Nasal cavity respiratory epithelium epithelial cell of viscerocranial mucosa (primary cell): ENCODE measurements at places on chromosomes 4 and X. TPM values are rescaled to one million over a fixed set of nuclear protein-coding genes. Genes with fewer than 3 reads are reported as not detected.

Gene CASP3
- total RNA-seq, result 34.6 and 35.2 TPM in 2 replicates

Gene ASB12
- not detected in 2 replicates for total RNA-seq

Gene CT45A10
- total RNA-seq, result not detected in 2 replicates

Gene GRIA3
- total RNA-seq, result under 0.01 TPM in 1 of 2 replicates, not detected in the other

Gene FAM9C
- not detected in 2 replicates for total RNA-seq

Gene CYSLTR1
- total RNA-seq, result under 0.01 TPM in 1 of 2 replicates, not detected in the other

Gene AFM
- not detected in 2 replicates for total RNA-seq

Gene ENPEP
- total RNA-seq, result 0.34 TPM in 1 of 2 replicates, not detected in the other

Gene TLR1
- total RNA-seq, result 0.34 and 0.78 TPM in 2 replicates

Gene DUX4
- not detected in 2 replicates for total RNA-seq

Gene CRMP1
- under 0.01 TPM in 1 of 2 replicates, not detected in the other for total RNA-seq

Gene TEX11
- total RNA-seq, result not detected in 2 replicates

Gene ACE2
- 0.34 and 1.5 TPM in 2 replicates for total RNA-seq

Gene SASH3
- not detected in 2 replicates for total RNA-seq

Gene SAGE1
- total RNA-seq, result not detected in 2 replicates

Gene NOX1
- total RNA-seq, result not detected in 2 replicates
